ENCODE measurements at places on chromosomes 12 and 14.

DNA sequence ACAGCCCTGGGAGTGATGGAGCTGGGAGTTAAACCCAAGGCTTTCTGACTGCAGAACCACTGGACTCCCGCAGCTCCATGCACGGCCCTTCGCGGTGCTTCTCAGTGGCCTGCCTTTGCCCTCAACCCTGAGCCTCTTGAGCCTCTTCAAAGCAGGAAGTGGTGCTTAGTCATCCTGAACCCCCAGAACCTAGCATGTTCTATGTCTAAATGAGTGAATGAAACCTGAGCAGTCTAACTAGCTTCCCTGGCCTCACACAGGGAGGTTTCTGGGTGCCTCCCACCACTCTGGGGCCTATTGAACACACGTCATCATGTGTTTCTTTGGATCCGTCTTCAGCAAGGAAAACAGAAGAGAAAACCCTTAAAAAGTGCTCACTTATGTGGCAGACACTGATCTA, 117.9 kb upstream of the SFSWAP start:
- no peak for DNase-seq

GRCh38 chr12:69600804-69601203, 9.9 kb downstream of the LRRC10 start:
- DNase-seq = no peak

DNA sequence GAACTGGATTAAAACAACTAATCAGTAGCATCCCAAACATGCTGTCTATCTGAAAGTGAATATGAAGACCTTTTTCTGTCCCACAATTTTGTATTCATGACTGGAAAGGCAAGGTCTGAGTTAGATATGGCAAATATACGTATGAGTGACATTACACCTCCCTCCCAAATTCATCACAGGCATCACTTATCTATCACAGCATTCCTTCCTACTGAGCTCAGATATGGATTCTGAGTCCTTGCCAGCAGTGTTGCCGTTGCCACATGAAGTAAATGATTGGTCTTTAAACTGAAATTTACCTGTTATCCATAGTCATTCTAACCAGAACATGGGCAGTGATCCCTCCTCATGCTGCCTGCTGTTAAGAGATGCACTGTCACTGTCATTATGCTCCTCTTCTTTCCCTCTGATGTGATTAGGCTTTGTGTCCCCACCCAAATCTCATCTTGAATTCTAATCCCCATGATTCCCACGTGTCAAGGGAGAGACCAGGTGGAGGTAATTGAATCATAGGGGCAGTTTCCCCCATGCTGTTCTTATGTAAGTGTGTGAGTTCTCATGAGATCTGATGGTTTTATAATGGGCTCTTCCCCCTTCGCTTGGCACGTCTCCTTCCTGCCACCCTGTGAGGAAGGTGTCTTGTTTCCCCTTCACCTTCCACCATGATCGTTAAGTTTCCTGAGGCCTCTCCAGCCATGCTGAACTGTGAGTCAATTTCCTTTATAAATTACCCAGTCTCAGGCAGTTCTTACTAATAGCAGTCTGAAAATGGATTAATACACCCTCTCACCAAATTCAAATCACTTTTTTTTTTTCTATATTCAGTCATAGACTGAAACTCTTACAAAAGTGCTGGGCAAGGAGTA, 288.4 kb downstream of the NUAK1 start:
- DNase-seq = no peak

GRCh38 chr14:91227183-91227628, 17.3 kb downstream of the GPR68 start:
- DNase-seq = no peak

DNA sequence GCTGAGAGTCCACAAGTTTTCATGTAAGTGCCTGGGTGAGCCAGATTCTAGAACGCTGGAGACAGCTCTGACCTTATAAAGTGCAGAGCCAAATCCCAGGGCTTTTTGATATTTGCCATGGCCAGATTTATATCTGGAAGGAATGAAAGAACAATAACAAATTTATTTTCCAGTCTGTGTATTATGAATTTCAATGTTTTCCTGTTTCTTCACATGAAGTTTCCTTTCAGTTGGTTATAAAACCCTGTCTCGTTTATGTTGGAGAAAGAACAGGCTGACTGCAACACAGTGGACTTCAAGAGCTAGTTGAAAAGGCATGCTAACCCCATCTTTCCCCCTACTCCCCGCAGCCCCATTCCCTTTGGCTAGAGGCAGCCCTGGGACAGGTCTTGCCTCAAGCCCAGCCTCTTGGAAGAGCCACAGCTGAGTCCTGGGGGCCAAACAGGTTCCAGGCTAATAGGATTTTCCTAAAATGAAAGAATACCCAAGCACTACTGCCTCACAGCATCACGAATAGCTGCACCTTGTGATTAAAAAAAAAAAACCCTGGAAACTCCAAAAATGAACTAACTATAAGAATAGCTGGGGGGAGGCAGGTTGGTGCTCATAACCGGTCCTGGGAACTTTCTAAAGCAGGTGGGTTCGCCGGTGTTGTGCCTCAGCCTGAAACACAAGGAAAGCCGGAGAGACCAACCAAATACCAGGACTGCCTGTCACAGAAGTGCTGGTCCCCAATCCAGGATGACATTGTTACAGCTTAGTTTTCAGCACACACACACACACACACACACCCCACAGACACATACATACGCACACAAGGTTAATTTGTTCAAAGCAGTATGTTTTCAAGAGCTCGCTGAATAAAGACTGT, 1.5 kb downstream of the FBLN5 start:
- no peak for DNase-seq

DNA sequence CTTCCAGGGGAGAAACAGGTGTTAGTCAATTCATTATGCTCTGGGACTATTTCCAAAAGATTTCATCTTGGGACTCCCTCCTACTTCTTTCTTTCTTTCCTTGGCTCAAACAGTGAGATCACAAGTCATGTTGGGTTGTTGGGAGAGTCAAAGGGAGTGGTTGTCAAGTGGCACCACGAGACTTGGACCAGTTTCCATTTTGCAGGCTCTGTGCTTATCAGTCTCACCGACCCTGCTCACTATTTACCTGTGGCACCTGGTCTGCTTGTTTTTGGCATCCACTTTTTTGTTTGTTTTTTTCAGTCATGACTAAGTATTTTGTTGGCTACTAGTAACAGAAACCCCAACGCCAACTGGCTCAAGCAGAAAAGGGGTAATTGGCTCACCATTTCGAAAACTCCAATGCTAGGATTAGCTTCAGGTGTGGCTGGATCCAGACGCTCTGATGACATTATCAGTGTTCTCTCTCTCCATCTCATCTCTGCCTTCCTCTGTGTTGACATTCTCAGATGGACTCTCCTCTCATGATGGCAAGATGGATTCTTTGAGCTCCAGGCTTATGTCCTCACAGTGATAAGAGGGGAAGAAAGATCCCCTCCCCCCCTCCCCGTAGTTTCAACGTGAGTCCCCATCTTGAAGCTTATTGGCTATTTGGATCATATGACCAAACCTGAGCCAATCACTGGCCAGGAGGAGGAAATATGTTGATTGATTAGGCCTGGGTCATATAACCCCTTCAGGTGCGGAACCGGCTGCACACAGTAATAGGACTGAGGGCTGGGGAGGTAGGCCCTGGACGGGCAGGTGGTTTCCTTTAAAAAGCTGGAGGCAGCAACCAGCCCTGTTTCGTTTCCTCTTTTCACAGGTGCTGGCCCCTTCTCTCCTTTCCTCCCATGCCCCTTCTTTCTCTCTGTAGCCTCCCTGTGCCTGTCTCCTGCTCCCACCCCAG, 84.2 kb downstream of the AACS start:
- no peak for DNase-seq

GRCh38 chr12:95634622-95635621, 83.6 kb upstream of the USP44 start:
- DNase-seq = no peak

- DNase-seq = no peak
These were observed 7.6 kb downstream of the CALCOCO1 start for GRCh38 chr12:53719649-53720048.

GRCh38 chr14:101119830-101120571, 216.5 kb upstream of the RTL1 start:
- no peak for DNase-seq

- DNase-seq = no peak
These were observed 8.9 kb upstream of the FOXN3 start for GRCh38 chr14:89425931-89426330.

DNA sequence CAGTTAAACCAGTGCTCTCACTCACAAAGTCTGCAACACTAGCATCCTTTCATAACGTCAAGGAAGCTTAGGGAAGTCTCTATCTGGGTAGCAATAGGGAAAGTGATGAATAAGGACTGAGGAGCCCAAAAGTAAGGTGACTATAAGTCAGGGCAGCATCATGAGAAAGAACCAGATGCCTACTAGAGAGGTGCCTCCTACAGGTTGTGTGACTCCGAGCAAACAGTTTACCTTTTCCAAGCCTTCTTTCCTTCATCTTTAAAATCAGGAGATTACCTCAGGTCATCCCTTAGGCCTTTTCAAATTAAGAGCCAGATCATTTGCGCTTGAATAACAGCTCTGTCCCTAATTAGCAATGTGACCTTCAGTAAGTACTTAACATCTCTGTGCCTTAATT, 40.2 kb downstream of the RTN1 start:
- no peak for DNase-seq

DNA sequence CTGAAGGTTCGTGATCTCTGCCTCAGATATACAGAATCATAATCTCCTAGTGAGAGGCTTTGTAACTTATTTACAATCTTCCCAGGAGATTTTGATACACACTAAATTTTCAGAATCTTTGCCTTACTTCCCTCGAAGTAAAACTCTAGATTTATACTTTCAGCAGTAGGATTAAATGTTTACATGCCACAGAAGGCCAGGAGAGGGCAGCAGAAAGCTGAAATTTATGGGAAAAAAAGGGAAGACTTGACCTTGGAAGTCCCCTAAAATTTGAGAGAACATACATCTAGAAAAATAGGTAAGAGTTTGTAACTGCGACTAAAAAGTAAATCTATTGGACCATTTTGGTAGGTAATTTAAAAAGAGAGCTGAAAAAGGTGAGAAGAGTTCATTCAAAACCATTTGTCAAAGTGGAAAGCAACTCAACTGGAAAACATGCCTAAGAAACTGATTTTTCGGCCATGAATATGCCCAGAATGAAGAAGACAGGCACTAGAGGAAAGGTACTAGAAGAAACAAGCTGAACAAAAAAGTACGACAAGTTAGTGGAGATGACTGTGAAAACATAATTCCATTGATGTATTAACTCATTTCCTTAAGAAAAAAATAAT, 242.0 kb upstream of the MDGA2 start:
- DNase-seq = peak; percentile 18

GRCh38 chr14:29028973-29029582, 262.5 kb downstream of the FOXG1 start:
- DNase-seq = no peak

GRCh38 chr14:105480807-105481801, 5.6 kb upstream of the CRIP1 start:
- peak; percentile 91 for DNase-seq

DNA sequence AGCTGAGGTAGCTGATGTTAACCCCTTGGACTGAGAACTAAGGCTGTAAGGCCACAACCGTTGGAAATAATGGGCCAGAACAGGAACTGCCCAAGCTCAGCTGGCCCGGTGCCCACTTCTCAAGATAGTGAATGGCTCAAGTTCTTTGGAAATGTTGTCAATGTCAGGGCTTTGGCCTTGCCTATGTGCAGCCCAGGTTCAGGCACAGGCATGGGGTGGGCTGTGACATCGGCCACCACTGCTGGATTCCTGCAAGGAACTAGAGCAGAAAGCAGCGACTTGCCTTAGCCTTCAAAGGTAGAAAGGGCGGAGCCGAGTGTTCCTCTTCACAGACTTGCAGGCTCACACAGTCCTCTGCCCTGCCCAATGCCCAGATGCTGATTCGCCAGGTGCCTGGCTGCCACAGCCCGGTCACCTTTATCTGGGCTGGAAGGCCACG, 291.2 kb downstream of the ZFP36L1 start:
- DNase-seq = no peak

- no peak for DNase-seq
These were observed 37.8 kb downstream of the HELB start for GRCh38 chr12:66340131-66340530.

GRCh38 chr14:30982533-30982932, 42.9 kb upstream of the AP4S1 start:
- no peak for DNase-seq

- no peak for DNase-seq
These were observed 6.0 kb downstream of the ULK1 start for GRCh38 chr12:131900397-131900796.

DNA sequence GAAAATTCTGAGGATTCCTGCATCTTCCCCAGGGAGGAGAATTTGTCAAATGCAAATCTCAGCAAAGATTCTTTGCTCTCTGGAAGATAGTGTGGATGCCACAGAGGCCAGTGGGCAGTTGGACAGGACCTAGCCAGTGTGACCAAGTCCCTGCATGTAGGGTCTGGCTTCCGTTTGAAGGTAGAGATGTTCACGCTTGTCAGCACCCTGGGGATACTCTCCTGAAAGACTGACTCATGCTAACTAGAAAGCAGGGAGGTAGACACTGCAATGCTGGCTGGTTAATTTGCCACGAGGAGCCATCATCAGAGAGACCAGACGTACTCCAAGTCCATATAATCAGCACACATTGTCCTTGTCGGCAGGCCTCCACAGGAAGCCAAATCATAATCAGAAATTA, 130.1 kb downstream of the SAMD4A start:
- no peak for DNase-seq

DNA sequence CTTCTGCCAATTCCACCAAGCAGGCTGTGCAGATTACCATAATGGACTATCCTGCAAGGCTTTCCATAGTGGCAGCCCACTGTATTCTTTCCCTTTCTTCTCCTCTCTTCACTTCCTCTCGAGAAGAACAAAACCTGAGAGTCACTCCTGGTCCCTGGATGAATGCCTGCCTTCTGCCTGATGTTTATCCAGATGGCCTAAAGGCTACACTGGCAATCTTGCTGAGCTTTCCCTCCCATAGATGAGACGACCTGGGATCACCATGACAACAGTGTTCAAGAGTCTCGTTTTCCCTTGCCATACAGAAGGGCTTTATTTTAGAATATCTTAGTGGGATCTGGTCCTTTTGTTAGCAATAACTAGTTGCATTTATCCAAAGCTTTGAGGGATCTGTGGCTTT, 142.3 kb downstream of the RTN1 start:
- DNase-seq = no peak

GRCh38 chr12:123910761-123911193, 61.9 kb downstream of the CCDC92 start:
- no peak for DNase-seq

DNA sequence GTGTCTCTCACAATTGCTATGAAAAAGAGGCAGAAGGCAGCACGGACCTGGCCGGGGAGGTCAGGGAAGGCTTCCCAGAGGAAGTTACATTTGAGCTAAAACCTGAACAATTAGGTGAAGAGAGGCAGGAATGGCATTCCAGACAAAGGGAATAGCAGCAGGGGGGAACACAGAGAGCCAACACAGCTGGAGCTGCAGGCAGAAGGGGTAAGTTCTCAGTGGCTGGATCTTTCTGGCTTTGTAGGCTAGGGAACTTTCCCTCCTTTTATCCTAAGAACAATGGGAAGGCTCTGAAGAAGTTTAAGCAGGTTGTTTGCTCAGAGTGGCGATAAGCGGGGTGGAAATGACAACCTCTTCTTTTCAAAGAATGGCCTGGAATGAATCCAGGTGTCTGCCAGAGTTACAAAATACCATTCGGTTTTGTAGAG, 100.0 kb downstream of the PRIMA1 start:
- no peak for DNase-seq

GRCh38 chr12:72296389-72296788, 24.2 kb downstream of the TRHDE start:
- DNase-seq = no peak
